Stimulated activated CD8-positive, alpha-beta memory T cell treated with anti-CD3 and anti-CD28 coated beads, Interleukin-7, amount 100 ng/mL, for 1 hour (primary cell): ENCODE measurements at places on chromosomes 2 and 18.

DNA sequence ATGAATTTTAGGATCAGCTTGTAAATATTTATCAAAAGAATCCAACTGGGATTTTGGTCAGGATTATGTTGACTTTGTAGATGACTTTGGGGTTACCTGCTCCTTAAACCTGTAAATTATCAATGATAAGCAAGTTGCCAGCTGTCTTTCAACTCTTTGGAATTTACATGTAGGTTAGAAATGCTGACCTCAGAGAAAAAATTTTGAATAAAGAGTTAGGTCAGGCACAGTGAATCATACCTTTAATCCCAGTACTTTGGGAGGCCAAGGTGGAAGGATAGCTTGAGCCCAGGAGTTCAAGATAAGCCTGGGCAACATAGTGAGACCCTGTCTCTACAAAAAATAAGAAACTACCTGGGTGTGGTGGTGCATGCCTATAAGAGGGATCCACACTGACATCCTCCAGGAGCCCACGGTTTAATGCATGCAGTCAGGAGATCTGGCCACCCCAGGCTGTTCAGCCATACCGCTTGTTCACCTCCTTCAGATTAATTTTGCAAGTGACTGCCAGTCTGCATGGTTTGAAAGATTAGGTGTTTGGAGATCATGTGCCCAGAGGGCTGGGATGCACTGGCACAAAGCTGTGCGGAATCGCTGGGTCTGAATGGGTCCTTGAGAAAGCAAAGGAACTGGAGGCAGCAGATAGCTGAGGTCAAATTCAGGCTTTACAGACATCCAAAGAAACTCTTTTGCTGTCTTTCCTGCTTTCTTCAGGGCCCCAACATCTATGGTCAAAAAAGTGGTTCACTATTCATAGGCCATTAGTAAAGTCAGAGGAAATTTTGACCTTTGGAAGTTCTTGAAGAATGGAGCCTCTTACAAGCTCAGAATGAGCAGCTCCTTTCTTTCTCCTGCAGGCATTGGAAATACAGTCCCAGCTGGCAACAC is 83.4 kb upstream of the TXNDC2 start:
- no peak for DNase-seq

DNA sequence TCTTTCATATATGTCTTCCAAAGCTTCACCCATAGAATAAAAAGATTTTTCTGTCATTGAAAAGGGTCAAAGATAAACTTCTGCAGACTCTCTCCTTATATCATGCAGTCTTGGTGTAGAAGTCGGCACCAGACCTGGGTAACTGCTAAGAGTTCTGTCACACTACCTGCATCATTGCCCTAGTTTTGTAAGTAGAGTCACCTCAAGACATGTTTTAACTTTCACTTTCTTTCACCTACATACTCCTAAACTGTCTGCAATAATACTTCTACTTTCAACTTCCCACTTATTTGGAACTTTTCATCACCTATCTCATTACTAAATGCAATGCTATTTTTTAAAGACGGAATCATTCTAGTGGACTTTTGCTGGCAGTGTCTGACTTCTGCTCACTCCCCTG is 475.6 kb upstream of the VRK2 start:
- DNase-seq: no peak

- no peak for DNase-seq
These were observed 1.2 kb upstream of the SELENOI start for GRCh38 chr2:26344581-26345282.

DNA sequence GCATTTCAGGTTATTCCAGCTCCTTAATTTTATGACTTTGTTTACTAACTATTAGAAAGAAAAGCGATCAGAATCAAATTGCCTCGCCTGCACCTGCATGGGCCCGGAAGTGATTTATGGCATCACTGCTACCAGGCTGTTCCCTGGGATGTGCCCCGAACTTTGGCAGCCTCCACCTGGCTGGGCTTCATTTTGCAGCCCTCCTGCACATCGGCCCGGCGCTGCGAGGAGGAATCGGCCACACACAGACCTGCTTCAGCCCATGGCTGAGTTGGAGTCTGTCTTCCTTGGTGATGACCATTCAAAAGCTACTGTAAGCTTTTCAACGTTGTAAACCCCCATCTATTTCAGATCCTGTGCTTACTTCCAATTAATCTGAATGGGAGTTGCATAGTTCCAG is 638.0 kb downstream of the RNF144A start:
- DNase-seq: no peak

- no peak for DNase-seq
These were observed 20.1 kb downstream of the SFT2D3 start for GRCh38 chr2:127721311-127721977.

DNA sequence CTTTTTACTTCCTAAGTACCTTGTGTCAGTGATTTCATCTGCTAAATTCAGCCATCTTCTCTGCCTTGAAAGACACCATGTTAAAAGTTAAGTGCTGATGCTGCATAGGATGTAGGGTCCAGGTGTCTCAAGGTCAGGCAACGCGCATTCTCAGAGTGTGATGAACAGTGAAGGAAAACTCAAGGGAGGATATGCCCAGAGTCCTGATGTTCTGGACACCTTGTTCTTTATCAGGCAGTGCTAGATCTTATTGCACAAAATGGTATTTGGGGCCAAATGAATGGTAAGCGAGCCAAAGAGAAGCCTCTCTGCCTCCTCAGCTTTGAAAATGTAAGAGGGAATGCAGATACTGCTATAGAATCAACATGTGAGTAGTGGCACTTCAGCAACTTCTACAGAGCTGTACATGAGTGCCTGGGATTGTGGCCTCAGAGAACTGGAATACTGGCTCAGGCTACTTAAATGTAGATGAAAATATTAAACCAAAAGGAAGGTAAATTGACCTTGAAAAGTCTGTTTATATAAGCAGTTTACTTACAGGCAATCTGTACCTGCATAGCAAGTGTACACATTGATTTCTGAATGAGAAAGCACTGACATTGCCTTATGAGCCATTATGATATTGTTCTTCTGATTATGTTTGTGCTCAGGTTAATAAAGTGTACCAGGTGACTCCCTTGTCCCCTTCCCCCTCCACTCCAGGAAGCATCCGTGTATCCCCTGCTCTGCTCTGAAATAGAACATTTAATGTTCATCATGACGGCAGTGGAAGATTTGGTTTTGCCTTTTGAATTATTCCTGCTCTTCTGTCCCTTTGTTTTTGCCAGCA is 86.7 kb upstream of the RANBP2 start:
- DNase-seq: no peak

- no peak for DNase-seq
These were observed 21.6 kb downstream of the BMP10 start for GRCh38 chr2:68849579-68850030.

DNA sequence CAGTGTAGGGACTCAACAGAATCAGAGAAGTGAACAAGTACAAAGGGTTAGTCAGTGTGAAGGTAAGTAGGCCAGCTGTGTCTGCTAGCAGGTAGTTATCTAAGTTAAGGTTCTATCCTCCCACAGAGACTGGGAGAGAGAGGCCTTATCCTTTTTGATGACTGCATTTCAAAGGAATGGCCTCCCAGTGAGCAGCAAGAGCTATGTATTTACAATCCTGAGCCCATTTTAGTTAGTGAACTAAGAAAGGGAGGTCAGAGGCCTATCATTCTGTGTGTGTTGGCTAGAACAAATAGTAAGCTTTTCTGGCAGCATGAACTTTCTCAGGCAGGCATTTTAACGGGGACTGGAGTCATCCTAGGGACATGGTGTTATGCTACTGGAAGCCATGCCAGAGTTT is 182.9 kb downstream of the VWC2L start:
- no peak for DNase-seq

- DNase-seq: no peak
These were observed 82.3 kb downstream of the GLI2 start for GRCh38 chr2:120817956-120818325.

DNA sequence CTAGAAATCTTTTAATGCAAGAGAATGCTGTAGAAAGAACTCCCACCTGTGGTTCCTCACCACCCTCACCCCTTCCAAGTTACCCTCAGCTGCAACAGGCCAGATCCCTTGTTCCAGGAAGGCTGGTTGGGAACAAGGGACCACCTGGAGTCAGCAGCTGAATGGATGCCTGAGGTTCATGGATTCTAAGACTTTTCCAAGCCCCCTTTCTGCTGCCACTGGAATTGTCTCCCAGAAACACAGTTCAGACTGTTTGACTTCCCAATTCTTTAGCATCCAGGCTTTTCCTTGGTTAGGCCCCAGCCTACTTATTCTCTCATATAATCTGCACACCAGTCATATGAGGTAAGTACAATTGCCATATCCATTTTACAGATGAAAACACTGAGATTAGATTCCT is 8.0 kb upstream of the ADCY3 start:
- DNase-seq: no peak

GRCh38 chr2:29663268-29663667 is 258.1 kb downstream of the ALK start:
- DNase-seq: no peak

GRCh38 chr2:222943820-222944219 is 83.0 kb downstream of the ACSL3 start:
- DNase-seq: no peak

- DNase-seq: no peak
These were observed 128.6 kb upstream of the TLK1 start for GRCh38 chr2:171289316-171289715.

- DNase-seq: no peak
These were observed 165.0 kb downstream of the CDH19 start for GRCh38 chr18:66438711-66439536.

- DNase-seq: no peak
These were observed 185.4 kb downstream of the LDLRAD4 start for GRCh38 chr18:13403786-13404549.

DNA sequence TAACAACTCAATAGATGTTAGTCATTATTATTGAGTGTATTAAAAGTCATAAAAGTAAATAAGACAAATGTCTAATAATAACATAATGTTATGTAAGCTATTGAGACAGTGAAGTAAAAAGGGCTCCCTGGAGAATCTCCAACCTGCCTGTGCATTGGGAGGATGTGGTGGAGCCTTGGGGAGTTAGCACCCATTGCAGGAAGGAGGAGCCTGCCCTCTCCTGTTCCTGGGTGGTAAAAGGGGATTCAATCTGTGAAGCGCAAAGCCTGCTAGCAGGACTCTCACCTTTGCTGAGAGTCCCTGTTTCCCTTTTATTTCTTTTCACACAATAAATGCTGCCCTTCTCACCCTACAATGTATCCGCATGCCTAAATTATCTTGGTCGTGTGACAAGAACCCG is 206.1 kb downstream of the RAB3GAP1 start:
- DNase-seq: no peak

GRCh38 chr2:85131116-85131515 is 2.1 kb upstream of the TCF7L1 start:
- DNase-seq: no peak

GRCh38 chr18:45109271-45109670 is 428.6 kb downstream of the SETBP1 start:
- DNase-seq: no peak

DNA sequence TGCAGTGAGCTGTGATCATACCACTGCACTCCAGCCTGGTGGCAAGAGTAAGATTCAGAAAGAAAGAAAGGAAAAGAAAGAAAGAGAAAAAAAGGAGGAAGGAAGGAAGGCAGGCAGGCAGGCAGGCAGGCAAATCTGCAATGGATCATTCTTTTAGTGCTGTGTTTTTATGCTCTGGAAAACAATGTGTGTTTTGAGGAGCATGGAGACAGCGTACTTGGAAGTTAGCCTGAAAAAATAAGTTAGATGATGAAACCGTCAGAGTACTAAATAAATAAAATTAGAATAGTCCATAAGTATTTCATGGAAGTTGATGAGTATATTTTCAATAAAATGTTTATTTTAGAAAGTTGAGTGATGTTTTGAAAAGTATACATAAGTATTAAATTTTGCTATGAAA is 366.4 kb upstream of the CDH20 start:
- no peak for DNase-seq

DNA sequence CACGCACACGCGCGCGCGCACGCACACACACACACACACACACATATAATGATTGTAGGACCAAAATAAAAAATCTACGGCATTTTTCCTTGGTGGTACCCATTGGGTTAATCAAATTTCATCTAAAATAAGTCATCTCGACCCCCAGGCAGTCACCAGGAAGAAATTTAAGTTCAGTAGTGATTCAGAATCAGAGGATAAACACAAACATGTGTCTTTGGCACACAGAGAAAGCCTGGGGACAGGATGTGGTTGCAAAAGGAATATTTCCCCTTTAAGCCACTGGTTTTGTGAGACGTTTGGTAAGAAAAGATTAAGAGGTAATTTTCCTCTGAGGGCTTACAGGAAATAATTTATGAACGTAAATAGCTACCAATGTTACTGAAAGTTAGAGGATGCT is 171.6 kb upstream of the PIEZO2 start:
- DNase-seq: no peak

GRCh38 chr2:162210385-162210784 is 32.9 kb downstream of the FAP start:
- no peak for DNase-seq

GRCh38 chr2:166088634-166089033 is 39.2 kb downstream of the SCN1A start:
- DNase-seq: no peak

- DNase-seq: no peak
These were observed 105.2 kb upstream of the OTOS start for GRCh38 chr2:240245706-240246105.

DNA sequence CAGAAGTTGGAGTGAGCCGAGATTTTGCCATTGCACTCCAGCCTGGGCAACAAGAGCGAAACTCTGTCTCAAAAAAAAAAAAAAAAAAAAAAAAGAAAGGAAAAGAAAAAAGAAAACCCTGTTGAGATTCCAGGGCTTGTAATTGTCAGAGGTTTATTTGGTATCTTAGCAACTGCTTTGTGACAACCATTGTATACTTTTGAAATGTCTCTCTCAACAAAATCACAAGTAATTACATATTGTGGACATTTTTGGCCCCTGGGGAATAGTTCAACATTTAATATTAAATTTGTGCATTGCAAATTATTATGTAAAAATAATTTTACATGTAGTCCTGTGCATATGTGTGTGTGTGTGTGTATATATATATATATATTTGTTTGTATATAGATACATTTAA is 270.8 kb downstream of the GALNT13 start:
- DNase-seq: no peak

- no peak for DNase-seq
These were observed 328.0 kb upstream of the CRIM1 start for GRCh38 chr2:36027616-36028015.

GRCh38 chr18:36635414-36636096 is 193.2 kb downstream of the TPGS2 start:
- no peak for DNase-seq

DNA sequence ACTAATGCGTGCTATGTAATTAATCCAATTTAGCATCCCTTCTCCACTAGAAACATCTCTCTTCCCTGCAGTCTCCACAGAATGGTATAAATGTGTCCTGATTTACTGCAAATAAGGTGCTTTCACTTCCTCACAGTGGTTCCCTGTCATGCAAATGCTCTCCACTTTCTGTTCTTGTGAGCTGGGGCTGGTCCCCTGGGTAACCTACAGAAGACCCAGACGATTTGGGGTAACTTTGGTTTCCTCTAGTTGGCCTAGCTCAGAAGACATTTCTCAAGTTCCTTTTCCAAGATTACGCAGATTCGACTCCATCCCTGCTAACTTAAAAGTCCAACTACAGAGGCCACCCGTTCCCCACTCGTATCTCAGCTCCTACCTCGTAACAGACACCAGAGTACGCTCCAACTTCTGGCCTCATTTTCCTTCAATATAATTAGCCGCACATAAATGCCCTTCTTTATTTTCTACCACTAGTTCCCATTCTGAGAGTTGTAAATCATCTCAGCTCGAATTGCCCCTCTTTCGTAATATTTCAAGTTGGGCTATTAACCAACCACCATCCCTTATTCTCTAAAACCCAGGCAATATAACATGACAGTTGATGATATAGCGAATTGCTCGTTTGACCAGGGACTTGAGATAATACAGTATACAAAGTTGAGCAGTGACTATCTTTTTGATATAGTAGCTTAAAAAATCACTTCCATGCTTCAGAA is 28.8 kb upstream of the NEDD4L start:
- no peak for DNase-seq

- no peak for DNase-seq
These were observed 387.8 kb downstream of the IRS1 start for GRCh38 chr2:226411727-226412360.
